ENCODE measurements at places on chromosomes 12 and 14. TPM values are rescaled to one million over a fixed set of nuclear protein-coding genes. Genes with fewer than 3 reads are reported as not detected.

DNA sequence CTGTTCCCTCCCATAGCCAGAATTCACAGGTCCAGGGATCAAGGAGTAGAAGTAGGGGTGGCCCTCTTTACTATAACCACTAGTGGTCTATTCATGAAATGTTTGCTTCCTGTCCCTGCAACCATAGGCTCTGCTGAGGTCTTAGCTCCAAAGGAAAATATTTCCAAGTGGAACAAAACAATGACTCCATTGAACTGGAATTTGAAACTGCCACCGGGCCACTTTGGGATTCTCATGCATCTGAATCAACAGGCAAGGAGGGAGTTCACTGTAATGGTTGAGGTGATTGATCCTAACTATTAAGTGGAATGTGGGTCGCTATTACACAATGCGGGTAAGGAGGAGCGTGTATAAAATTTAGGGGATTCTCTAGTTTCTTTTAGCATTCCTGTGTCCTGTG lies 197.0 kb downstream of the ETNK1 start:
- DNase-seq, result no peak

DNA sequence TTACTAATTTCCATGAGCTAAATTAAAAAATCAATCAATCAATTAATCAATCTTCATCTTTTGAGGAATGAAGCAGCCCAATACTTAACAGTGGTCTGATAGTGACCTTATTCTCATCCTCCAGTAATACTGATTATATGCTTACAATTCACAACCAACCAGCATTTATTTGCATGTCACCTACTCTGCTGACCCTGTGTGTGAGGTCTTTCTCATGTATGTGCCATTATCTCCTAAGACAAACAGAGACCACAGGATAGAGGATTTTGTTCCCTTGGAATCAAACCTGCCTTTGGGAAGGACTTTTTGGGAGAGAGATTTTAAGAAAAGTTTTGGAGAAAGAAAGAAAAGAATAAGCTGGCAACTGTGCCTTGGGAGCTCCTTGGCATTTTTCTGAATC lies 197.2 kb downstream of the NRXN3 start:
- DNase-seq, result no peak

The NOVA1 gene
- total RNA-seq, result 0.90 TPM

The TOMM20L gene
- total RNA-seq, result not detected

The RPL10L gene
- total RNA-seq, result not detected

Data from IMR-90 (cell line).